ENCODE measurements at places on chromosomes 7 and 10. TPM values are rescaled to one million over a fixed set of nuclear protein-coding genes. Genes with fewer than 3 reads are reported as not detected.

- peaks cover 83% of the 10 kb centered on the region for H3K4me1 ChIP-seq
- peak overlapping the region; percentile 36 for H3K27ac ChIP-seq
- H3K4me3 ChIP-seq, result no peak overlapping the region
- H3K27me3 ChIP-seq, result no peaks in the 10 kb centered on the region
- no peaks in the 10 kb centered on the region for H3K36me3 ChIP-seq
Measured at GRCh38 chr10:72322280-72323058, 32.2 kb downstream of the DNAJB12 start.

GRCh38 chr7:424961-425793, 94.5 kb downstream of the PDGFA start:
- H3K27me3 ChIP-seq, result no peaks in the 10 kb centered on the region
- H3K36me3 ChIP-seq, result no peaks in the 10 kb centered on the region
- no peak overlapping the region for H3K4me3 ChIP-seq
- no peak overlapping the region for H3K27ac ChIP-seq
- H3K4me1 ChIP-seq, result no peaks in the 10 kb centered on the region
- no peak for DNase-seq

GRCh38 chr10:86693721-86694369, 25.5 kb downstream of the LDB3 start:
- H3K4me1 ChIP-seq, result no peaks in the 10 kb centered on the region
- no peak overlapping the region for H3K4me3 ChIP-seq
- H3K27ac ChIP-seq, result no peak overlapping the region
- peak; percentile 22 for DNase-seq
- no peaks in the 10 kb centered on the region for H3K36me3 ChIP-seq

DNA sequence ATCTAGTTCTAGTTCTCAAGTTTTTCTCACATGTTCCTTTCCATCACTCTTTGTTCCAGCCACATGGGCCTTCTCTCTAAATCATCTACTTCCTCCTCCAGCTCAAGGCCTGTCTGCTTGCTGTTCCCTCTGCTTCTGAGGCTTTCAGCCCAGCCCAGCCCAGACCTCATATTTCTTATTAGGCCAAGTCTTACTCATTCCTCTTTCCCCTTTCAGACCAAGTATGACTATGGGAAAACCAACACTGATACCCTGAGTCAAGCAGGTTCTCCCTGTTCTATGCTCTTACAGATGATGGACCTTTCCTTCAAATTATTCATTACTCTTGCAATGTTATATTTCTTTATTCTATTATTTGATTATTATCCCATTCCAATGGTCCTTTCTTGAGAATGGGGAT, 80.3 kb upstream of the SEM1 start:
- H3K4me1 ChIP-seq, result no peaks in the 10 kb centered on the region
- H3K27me3 ChIP-seq, result no peaks in the 10 kb centered on the region
- no peak overlapping the region for H3K27ac ChIP-seq
- no peaks in the 10 kb centered on the region for H3K36me3 ChIP-seq
- no peak overlapping the region for H3K4me3 ChIP-seq

DNA sequence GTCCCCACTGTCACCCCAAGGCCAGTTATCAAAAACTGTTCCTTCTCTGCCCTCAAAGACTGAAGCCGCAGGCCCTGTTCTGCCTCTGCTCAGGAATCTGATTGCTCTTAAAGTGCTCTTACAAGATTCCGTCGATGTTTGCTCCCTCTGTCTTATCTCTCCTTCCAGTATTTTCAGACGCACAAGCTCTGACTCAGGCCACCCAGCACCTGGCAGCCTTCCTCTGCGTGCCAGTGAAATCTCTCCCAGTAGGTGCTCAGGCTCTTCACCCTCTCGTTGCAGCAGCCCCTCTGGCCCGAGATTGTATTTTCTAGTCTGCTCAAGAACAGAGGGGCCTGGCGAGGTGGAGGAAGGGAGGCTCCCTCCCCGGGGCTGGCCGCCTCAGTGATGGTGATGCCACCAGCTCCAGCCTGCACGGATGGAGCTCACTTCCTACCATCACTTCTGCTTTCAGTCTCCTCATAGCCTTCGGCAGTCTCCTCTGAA, 276.2 kb downstream of the USP6NL start:
- H3K4me1 ChIP-seq, result no peaks in the 10 kb centered on the region
- peaks cover 29% of the 10 kb centered on the region for H3K36me3 ChIP-seq
- no peak overlapping the region for H3K4me3 ChIP-seq
- no peak for DNase-seq
- H3K27me3 ChIP-seq, result no peaks in the 10 kb centered on the region
- H3K27ac ChIP-seq, result no peak overlapping the region

GRCh38 chr7:130927564-130927963, 193.6 kb upstream of the KLF14 start:
- H3K27ac ChIP-seq, result peak overlapping the region; percentile 71
- H3K4me1 ChIP-seq, result peaks cover 100% of the 10 kb centered on the region
- H3K27me3 ChIP-seq, result no peaks in the 10 kb centered on the region
- DNase-seq, result peak; percentile 21

GRCh38 chr7:70696201-70696754, 435.7 kb upstream of the GALNT17 start:
- H3K4me1 ChIP-seq, result peaks cover 11% of the 10 kb centered on the region
- no peak overlapping the region for H3K27ac ChIP-seq
- no peaks in the 10 kb centered on the region for H3K36me3 ChIP-seq
- no peaks in the 10 kb centered on the region for H3K27me3 ChIP-seq

DNA sequence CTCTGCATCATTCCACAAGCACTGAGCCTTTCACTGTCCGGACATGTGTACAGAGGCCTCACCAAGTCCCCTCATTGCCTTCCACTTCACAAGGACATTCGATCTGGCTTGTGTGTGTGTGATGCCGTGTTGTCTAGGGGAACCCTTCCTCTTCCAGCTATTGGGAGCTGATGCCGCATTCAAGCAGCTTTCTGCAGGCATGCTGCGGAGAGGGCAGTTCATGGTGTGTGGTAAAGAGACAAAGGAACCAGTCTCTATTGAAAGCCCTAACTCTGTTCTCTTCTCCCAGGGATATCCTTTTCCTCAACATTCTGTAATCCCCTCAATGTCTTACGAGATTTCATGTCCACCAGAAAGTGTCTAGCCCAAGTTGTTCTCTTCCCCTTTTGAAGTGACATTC, 141.6 kb downstream of the ALOX5 start:
- H3K36me3 ChIP-seq, result no peaks in the 10 kb centered on the region
- no peaks in the 10 kb centered on the region for H3K4me1 ChIP-seq
- H3K27me3 ChIP-seq, result no peaks in the 10 kb centered on the region
- no peak for DNase-seq

DNA sequence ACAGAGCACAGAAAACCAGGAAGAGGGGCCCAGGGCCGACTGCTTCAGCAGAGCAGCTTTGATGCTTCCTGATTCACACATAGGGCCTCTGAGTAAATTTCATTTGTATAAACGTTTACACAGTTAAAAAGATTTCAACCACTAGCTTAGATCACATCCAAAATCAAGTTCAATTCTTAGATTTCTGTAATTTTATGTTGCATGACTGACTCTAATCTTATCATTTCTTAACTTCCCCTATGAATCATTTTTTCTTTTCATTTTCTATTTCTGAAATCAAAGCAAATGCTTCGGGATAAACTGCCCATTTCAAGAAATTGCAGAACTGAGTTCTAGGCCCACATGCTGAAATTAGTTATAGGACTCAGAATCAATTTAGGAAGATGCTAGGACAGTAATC, 224.7 kb downstream of the INHBA start:
- H3K27me3 ChIP-seq, result no peaks in the 10 kb centered on the region
- H3K4me3 ChIP-seq, result no peak overlapping the region
- no peaks in the 10 kb centered on the region for H3K4me1 ChIP-seq

GRCh38 chr7:148515237-148515636, 75.3 kb upstream of the C7orf33 start:
- H3K27me3 ChIP-seq, result no peaks in the 10 kb centered on the region
- no peak for DNase-seq
- no peaks in the 10 kb centered on the region for H3K36me3 ChIP-seq
- H3K27ac ChIP-seq, result no peak overlapping the region
- H3K4me3 ChIP-seq, result no peak overlapping the region

DNA sequence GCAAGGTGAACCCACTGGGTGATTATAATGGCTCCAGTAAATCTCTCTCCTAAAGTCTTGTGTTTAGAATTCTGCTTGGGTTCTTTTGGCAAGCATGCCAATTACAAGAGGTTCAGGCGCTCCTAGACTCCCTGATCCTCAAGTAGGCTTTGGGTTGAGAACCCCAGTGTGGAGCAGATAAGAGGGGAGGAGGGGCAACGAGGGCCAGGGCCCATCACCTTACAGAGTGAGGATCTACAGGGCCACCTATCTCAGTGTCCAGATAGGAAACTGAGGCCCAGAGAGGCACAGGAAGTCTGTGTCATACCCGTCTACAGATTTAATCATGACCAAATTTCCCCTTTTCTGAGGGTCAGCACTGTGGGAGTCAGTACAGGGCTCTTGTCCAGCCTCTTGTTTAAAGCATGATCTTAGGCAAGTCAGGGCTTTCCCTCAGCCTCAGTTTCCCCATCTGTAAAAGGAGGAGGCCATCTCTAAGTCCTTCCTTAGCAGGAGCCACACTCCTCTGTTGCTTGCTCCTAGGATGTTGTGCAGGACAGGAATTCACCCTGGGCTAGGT, 4.4 kb downstream of the TACR2 start:
- peaks cover 17% of the 10 kb centered on the region for H3K4me1 ChIP-seq
- no peaks in the 10 kb centered on the region for H3K36me3 ChIP-seq

DNA sequence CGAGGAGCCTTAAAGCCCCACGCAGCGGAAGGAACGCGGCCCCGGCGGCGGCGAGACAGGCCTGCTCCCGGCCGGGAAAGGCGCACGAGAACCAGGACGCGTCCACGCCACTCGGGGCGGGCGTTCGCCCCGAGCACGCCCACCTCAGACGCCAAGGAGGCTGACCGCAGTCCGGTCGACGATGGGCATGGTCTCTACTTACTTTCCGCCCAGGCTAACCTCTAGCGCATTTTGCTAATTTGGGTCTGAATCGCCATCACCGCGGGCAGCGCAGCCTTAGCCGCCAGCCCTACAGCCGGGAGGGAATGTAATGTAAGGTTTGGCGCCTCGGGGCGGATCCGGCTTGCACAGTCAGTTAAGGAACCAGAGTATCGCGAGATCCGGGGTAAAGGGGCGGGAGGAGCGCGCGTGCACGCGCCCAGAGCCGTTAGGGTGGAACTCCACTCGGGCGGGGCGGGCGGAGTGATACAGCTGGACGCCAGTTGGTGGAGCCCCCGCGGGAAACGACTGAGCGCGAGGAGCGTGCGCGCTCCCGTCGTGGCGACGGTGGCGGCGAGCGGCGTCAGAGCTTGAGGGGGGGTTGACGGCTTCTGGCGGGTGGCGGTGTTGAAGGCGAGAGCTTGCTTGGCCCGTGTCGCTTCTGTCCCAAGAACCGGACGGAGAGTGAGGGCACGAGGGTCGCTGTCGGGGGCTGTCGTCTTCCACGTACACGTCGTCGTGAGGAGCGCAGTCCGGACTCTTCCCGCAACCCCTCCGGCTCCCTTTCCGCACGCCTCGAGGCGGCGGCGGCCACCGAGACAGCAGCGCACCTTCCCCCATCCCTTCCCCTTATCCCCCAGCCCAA, at the start of gene LUC7L2:
TSS of gene LUC7L2 (plus strand) at position 529 of the 844 bp plus-strand sequence. CDS start 368 bp downstream, outside the sequence.
- H3K27ac ChIP-seq, result peak within 1 kb of the TSS; percentile 98
- DNase-seq, result peak; percentile 99
- H3K27me3 ChIP-seq, result no peaks in the 10 kb centered on the region

GRCh38 chr10:78520737-78521430, 487.2 kb downstream of the RPS24 start:
- H3K36me3 ChIP-seq, result no peaks in the 10 kb centered on the region
- no peaks in the 10 kb centered on the region for H3K27me3 ChIP-seq
- H3K4me3 ChIP-seq, result no peak overlapping the region
- H3K4me1 ChIP-seq, result no peaks in the 10 kb centered on the region
- no peak overlapping the region for H3K27ac ChIP-seq

DNA sequence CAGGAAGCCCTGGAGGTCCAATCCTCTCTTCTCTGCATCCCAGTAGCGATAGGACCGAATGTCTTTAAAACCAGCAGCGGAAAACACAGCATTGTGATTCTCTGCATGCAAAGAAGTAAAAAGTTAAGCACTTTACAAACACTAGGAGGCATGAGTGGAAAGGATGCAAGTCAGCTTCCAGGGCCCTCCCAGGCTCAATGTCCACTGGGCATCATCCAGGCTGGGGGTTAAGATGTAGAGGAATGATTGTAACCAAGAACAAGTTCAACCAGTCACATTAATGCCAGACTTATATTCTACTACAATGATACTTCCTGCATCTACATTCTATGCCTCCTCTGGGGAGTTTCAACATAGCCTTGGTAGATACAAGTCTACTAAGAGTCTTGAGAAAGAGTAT, 24.3 kb downstream of the GOT1 start:
- H3K36me3 ChIP-seq, result peaks cover 42% of the 10 kb centered on the region
- H3K4me3 ChIP-seq, result no peak overlapping the region
- H3K4me1 ChIP-seq, result no peaks in the 10 kb centered on the region
- DNase-seq, result no peak
- H3K27me3 ChIP-seq, result no peaks in the 10 kb centered on the region

The SPDYE8 gene
- total RNA-seq, result not detected

The PTEN gene
- 78.7 TPM for total RNA-seq

The PLCE1 gene
- total RNA-seq, result not detected

The OR2A1 gene
- not detected for total RNA-seq

The FAS gene
- 44.2 TPM for total RNA-seq

The VAX1 gene
- total RNA-seq, result not detected

The HIF1AN gene
- total RNA-seq, result 69.8 TPM

The RET gene
- not detected for total RNA-seq

The CADPS2 gene
- not detected for total RNA-seq

The IFIT5 gene
- 24.6 TPM for total RNA-seq
